Effector CD4-positive, alpha-beta T cell (primary cell): ENCODE measurements at places on chromosomes 7 and 10.

DNA sequence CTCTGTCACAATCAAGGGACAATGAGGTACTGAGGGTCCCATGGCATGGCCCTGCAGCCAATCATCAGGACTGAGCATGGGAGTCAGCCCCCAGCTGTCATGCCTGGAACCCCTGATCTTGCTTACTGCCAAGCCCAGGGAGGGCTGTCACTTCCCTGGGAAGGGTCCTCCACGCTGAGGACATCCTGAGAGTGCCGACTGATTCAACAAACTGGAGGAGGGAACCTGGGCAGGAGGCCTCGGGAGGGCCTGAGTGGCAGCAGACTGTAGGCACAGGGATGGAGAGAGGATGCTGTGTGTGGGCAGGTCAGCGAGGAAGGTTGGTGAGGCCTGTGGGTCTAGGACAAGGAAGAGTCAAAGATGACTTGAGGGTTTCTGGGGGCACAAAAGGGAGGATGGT, 154.3 kb downstream of the ZNF248 start:
- no peak for DNase-seq

DNA sequence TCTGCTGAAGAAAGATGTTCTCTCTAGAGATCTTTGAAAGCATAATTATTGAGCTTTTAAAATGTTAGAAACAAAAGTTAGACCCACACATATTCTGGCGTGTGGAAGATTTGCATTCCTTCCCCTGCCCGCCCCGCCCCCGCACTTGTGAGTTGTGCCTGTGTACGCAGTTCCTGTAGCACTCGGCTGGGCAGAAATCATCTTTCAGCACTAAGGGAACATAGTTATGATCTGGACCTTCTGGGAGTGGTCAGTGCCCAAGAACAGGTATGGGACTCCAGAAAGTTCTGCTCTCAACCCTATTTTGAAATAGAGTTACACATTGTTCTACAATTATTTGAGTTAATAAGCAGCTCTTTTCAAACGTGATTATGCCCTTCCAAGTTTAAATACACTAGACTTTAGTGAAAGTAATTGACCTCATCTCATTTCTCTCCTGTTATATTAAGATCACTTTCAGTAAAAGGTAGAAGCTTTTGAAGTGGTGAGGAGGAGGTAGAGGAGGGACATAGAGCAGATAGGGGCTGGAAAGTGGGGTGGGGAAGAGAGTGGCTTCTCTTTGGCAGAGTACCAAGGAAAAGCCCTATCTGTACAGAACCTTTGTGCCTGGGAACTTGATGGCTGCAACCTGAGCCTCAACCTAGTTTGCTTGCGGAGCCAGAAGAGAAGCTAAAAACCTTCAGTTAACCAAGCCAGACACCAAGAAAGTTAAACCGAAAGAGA, 5.7 kb downstream of the BLVRA start:
- DNase-seq = no peak

- DNase-seq = no peak
Measured at GRCh38 chr7:236967-237366, 44.6 kb downstream of the FAM20C start.

DNA sequence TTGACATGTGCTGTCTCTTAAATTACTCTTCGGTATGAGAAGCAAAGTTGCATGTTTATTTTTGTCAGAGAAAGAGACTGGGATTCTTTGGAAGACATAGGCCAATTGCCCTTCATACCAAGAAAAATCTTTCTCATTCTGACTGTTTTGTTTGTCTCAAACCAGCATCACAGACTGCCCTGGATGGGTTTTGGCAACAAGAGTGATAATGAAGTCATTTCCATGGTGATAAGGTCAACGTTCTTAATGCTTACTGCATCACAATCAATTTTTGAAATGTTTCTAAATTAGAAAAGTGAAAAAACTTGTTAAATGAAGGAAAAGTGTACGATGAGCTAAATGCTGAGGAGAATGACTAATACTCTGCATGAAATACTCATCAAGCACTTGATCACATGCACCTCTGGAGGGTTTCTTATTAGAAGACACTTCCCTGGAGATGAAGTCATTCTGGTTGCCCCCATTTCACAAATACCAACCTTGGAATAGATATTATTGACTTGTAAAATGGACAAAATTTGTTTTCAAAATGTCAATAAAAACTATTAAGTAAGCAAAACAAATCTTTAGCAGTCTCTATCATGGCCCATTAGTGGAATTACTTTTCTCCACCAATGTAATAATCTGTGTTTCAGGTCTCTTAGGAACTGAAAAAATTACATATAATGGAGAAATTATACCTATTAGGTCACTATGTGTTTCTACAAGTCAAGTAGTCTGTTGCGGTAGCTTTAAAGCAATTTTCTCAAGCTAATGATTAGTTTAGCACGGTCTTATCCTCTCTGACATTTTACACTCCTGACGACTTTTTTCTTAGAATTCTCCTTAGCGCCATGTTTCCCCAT, 19.9 kb upstream of the SEC61G start:
- no peak for DNase-seq

DNA sequence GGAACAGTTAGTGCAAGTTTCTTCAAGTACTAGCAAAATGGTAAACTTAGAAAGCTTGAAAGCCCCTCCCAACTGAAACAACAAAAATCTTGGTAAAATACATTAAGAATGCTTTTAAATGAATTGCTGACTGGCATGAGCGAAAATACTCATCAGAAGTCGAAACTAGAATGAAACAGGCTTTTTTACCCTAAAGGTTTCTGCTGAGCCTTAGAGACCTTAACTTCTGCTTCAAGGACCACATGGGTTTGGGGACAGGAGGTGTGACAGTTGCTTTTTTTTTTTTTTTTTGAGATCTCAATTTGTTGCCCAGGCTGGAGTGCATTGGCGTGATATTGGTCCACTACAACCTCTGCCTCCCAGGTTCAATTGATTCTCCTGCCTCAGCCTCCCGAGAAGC, 100.3 kb downstream of the MTPAP start:
- no peak for DNase-seq

DNA sequence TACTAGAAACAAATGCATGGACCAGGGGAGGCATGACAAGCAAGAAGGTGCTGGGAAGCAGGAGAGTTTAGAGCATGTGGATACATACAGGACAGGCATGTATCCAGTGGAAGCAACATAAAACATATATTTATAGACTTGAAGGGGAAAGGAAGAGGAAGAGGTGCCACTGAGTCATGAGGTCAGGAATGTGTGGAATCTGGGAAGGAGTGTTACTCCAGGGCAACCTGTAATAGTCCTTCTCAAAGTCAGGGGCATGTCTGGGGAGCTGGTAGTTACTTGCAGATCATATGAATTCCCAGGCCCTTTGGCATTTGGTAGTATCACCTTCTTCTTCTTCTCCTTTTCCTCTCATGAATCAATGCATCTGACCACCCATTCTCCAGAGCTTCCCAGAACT, 246.6 kb downstream of the XPNPEP1 start:
- DNase-seq = no peak

- DNase-seq = no peak
Measured at GRCh38 chr10:23585186-23585585, 146.3 kb downstream of the OTUD1 start.

DNA sequence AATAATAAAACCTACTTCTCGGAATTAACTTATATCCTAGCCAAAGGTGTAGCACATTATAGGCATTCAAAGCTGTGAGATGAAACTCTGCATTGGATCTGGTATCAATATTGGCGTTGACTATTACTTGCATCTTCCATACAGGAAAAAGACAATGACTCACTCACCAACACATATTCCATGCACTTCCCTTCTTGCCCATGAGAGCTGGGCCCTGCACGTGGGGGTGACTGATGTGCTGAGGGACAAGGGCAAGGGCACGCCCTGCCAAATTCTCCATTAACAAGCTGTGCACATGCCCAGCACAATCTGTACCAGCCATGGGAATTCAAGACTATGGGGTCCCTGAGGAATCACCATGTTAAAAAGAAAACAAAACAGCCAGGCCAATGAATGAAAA, 188.1 kb upstream of the PDE1C start:
- DNase-seq = no peak

DNA sequence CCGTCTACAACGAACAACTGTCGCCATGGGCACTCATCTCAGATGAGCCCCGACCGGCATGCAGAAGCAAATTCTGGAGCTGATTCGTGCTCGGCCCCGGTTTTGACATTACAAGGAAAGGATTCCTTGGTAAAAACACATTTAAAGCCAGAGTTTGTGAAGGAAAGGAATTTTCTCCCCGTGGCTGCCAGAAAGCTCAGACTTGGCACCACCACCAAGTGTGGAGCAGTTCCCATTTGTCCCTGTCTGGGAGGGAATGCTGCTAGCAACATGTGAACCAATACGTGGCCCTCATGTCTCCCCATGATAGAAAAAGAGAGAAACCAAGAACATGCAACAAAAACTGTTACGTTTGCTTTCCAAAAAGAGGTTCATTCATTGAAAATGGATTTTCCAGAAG, 55.2 kb upstream of the DDC start:
- no peak for DNase-seq

GRCh38 chr7:730501-731439, 3.7 kb upstream of the PRKAR1B start:
- no peak for DNase-seq

DNA sequence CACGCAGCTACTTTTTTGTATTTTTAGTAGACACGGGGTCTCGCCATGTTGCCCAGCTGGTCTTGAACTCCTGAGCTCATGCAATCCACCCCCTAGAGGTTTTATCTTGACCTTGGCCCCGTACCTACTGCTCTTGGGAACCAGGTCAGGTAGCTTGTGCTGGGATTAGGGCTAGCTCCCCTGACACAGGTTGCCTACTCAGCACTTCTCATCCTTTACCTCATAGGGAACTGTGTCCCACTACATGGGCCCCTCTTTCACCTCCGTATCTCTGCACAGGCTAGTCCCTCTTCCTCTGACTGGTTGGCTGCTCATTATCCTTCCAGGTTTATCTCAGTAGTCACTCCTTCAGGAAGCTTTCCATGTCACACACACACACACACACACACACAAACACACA, 58.0 kb upstream of the ITPRID1 start:
- DNase-seq = no peak

GRCh38 chr10:24468281-24468751, 255.4 kb downstream of the ARHGAP21 start:
- no peak for DNase-seq

DNA sequence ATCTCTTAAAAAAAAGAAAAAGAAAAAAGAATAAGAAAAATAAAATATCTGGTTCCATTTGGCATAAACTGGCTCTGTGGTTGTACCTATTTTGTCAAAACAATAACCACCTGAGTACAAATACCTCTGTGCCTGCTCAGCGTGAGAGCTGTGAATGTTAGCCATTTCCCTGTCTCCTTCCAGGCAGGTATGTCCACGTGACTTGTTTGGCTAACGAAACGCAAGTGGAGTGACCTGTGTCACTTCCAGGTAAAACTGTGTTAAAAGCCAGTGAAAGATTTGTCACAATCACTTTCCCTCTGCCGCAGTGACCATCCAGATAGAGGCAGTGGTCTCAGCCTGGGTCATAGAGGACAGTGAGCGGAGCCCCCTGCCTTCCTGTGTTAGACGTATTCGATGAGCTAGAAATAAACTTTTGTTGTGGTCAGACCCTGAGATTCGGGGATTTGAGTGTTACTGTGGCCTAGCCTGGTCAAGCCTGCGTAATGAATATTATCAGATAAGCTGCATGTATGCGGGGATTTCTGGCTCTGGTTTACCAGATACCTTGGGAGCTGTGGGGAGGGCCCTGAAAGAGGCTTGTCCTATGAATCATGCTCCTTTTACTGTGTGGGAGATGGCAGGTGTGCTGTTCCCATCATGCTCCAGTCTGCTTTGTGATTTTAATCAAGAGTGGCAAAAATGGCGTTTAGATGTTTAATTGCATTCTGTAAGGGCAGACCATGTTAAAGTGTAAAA, 3.8 kb downstream of the PTER start:
- DNase-seq = no peak

GRCh38 chr10:7260912-7261311, 149.9 kb downstream of the SFMBT2 start:
- DNase-seq = no peak

DNA sequence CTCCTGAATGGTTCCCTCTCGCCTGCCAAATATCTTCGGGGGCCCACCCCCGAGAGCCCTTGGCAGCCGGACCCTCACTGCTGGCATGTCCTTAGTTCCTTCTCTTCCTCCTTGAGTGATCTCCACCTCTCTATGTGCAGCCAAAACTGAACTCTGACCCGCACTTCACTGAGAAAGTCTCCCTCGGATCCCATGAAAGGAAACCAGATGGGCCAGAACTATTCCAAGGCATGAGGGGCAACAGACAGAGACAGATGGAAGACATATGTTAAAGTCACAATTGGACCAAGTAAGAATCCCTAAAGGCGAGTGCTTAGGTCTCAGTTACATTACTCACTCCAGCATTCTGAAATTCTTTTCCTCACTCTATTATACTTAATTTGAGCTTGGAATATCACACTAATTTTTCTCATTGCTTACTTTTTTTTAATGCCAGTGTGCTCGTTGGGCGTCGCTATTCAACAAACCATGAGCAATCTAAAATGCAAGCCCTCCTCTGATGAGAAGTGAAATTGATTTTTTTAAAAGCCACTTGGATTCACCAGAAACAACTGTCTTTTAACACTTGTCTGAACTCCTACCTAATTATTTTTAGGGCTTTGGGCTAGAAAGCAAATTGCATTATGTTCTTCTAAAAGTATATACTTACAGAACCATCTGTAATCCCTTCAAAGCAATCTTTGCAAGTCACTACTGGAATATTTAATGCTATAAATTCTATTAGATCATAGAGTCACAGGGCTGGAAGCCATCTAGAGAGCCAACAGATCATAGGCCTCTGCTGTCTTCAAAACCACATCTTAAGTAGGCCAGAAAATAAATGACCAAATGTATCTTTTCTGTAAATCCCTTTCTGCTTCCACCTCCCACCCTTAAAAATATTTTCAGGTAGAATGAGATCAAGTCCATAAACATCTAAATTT, 43.3 kb upstream of the EZH2 start:
- no peak for DNase-seq

DNA sequence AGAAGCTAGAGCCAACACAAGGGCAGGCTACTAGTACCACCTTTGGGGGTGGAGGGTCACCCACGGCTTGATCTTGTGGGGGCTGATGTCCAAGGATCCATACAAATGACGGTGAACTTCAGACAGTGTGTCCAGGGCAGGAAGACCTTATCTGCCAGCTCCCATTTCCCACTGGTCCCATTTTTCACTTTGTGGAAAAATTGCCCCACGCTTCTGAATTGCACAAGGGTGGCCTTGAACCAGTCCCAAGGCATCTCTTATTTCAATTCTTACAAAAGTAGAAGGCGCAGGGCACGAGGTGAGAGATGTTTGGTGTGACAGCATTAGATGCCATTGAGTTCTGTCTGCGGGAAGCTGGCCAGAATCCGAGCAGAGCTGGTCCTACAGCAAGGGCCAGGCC, 252.7 kb upstream of the CELF2 start:
- no peak for DNase-seq
